Globus pallidus (tissue), 1 donor: ENCODE measurements at places on chromosomes 5 and 9.
A peak's percentile ranks its signal among the peaks of the same experiment; 100 is the strongest.

DNA sequence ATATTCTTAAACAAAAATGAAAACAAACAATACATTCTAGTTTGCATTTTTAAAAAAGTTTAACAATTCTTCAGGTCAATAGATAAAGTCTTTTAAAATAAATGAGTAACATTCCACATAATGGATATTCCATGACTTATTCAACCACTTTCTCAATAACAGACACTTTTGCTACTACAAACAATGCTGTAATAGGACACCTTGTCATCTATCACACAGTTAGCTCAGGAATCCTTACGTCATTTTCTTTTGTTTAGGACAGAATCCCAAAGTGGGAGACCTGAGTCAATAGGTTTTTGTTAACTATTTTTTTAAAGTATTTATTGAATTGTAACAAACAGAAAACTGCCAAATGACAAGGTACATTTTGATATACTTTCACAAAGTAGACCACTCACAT lies 72.5 kb downstream of the CEP120 start:
- no peak for DNase-seq

DNA sequence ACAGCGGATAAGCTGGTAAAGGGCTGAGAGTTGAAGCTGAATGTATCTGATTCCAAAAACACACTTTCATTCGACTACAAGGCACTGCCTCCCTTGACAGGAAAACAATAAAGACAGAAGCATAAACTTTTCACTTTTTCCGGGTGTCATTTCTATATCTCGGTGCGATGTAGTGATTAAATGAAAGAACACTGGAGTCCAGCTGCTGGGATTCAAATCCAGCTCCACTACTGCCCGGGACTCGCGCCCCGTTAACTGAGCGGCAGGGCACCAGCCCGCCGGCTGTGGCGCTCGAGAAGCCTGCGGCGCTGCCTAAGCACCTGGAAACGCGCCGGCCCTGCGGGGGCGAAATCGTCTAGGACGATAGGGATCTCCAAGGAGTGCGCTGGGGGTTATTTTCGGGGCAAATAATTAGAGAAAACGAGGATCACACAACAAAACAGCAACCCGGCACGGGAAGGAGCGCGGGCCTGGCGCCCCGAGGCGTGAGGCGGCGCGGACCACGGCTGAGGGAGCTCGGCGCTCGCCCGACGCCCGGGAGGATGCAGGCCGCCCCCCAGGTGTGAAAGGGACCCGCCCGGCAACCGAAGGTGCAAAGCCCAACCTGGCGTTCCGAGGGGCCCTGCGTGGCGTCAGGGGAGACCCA lies 837 bp downstream of the UIMC1 start:
- DNase-seq: peak; percentile 75

DNA sequence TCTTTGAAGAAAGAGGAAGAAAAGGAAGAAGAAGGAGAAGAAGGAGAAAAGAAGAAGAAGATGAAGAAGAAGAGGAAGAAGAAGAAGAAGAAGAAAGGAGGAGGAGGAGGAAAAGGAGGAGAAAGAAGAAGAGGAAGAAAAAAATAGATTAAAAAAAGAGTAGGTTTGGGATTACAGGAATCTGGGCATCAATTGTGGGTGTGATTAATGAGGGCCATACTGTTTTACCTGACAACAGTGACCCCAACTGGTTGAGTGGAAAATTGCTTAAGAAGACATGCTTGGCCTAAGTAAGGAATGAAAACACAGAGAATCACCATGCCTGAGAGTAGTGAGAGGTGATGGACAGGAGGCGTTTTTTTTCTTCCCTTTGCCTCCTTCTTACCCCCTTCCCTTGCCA lies 114.6 kb downstream of the FAM170A start:
- peak; percentile 67 for DNase-seq

DNA sequence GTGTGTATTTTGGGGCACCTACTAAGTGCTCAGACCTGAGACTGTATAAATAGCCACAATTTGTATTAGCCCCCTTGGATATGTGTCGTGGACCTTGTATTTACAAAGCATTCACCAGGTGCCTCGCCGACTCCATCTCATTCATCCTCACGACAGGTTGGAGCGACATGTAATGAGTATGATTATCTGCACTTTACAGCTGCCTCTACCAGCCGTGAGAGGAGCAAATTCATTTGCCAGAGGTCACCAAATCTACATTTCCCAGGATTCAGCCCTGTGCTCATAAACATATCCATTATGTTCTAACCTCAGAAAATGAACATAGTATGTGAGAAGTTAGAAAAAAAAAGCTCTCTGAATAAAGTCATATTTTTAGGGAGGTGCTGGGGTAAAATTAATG lies 167.4 kb downstream of the ZDHHC21 start:
- DNase-seq: no peak

DNA sequence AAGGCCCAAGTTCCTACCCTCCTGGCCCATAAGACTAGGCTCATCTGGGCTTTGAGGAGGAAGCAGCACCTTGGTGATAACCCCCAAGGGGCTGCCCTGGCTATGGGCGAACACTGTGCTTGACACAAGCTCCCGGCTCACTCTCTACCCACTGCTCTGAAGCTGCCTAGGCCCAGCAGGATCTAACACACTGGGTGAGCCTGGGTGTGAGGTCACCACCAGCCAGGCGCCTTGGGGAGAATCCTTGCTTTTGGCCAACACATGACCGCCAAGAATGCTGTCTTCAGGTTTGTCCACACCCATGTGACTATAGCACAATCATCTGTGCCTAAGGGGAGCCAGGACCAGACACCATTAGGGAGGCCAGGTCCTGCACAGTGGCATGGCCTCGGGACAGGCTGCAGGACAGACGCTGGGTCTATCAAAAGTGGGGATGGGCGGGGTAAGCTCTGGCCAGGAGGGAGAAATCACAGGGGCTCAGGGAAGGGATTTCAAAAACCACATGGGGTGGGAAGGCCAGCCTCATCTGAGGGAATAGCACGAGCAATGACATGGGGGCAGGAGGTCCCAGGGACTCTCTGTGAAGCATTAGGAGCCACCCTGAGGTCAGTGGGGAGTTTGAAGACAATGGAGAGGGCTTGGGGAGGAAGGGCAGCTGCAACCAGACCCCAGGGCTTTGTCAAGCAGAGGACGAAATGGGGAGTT lies 29.6 kb downstream of the BICD2 start:
- DNase-seq: no peak

- DNase-seq: no peak
Measured at GRCh38 chr5:141618030-141618803, 583 bp downstream of the DIAPH1 start.

DNA sequence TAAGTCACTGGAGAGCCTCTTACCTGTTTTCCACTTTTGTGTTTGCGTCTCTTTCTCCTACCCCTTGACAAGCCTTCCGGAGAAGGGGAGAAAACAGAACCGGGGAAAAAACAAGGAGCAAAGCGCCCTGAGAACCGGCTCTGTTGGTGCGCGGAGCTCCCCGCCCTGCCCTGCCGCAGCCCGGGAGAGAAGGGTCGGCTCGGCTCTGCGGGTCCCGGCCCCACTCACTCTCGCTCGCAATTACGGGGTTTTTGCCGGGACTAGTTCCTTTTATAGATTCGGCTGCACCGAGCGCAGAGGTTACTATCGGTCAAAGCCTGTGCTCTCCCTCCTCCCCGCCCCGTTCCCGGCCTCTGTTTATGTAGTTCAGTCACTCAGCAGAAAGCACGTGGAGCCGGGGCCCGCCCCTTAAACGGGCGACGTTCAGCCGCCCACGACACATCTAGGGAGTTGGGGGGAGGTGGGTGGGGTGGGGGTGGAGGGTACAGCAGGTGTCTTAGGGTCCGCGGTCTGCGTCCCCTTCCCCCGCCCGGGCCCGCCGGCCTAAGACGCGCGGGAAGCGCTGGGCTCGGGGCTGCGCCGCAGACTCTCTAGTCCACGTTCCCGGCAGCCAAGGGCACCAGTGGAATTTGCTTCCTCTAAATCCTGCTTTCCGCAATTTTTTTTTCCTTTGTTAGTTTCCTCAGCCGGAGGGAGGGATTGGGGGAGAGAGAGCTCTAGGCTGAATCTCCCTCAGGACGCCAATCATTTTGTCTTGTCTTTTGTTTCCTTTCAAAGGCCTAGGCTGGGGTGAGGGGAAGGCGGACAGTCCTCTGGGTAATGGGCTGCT lies at the start of gene ABCA1:
ABCA1 (minus strand) TSS at position 244 of the 829 bp plus-strand sequence. CDS start 24,476 bp downstream, outside the sequence.
- peak; percentile 94 for DNase-seq
